CD8-positive, alpha-beta memory T cell (primary cell): ENCODE measurements at places on chromosomes 7 and 10. TPM values are rescaled to one million over a fixed set of nuclear protein-coding genes. Genes with fewer than 3 reads are reported as not detected.

The FUOM gene
- polyA plus RNA-seq = 22.9 TPM

The OR2A1 gene
- polyA plus RNA-seq = not detected

The THNSL1 gene
- polyA plus RNA-seq = 4.1 TPM

The CFAP46 gene
- not detected for polyA plus RNA-seq

The NOS3 gene
- 5.2 TPM for polyA plus RNA-seq

The GPNMB gene
- polyA plus RNA-seq = not detected

The CDHR1 gene
- polyA plus RNA-seq = 1.4 TPM

The GNAT3 gene
- not detected for polyA plus RNA-seq

The FGFBP3 gene
- 3.4 TPM for polyA plus RNA-seq

The PPP1R9A gene
- not detected for polyA plus RNA-seq

The NYAP1 gene
- polyA plus RNA-seq = not detected

The TMEM229A gene
- polyA plus RNA-seq = not detected

The CHN2 gene
- 30.4 TPM for polyA plus RNA-seq

The ELMO1 gene
- 65.6 TPM for polyA plus RNA-seq

The LDB3 gene
- not detected for polyA plus RNA-seq

The SLC13A4 gene
- not detected for polyA plus RNA-seq

The CYP2W1 gene
- not detected for polyA plus RNA-seq

The IFIT1 gene
- polyA plus RNA-seq = 4.1 TPM

The LOXL4 gene
- polyA plus RNA-seq = 0.43 TPM

The HMX3 gene
- not detected for polyA plus RNA-seq

The DPP6 gene
- polyA plus RNA-seq = not detected

The MLXIPL gene
- not detected for polyA plus RNA-seq

The TUBB8 gene
- not detected for polyA plus RNA-seq

The GNAI1 gene
- polyA plus RNA-seq = 3.8 TPM

The SNCG gene
- not detected for polyA plus RNA-seq

The TAC1 gene
- polyA plus RNA-seq = not detected

The NAT16 gene
- polyA plus RNA-seq = not detected

The FAM25A gene
- not detected for polyA plus RNA-seq

The PTPN20 gene
- 1.3 TPM for polyA plus RNA-seq

The HOXA1 gene
- polyA plus RNA-seq = 0.75 TPM

The SH2D4B gene
- not detected for polyA plus RNA-seq

The GALNT17 gene
- not detected for polyA plus RNA-seq

The KIFBP gene
- polyA plus RNA-seq = 5.2 TPM

The HABP2 gene
- polyA plus RNA-seq = not detected

The OR13A1 gene
- polyA plus RNA-seq = 0.29 TPM

The DNAJB6 gene
- polyA plus RNA-seq = 147 TPM

The NUPR2 gene
- polyA plus RNA-seq = not detected

The PIK3CG gene
- 31.0 TPM for polyA plus RNA-seq

The CARD11 gene
- 40.9 TPM for polyA plus RNA-seq

The SFTPA1 gene
- not detected for polyA plus RNA-seq

The SLC16A9 gene
- not detected for polyA plus RNA-seq

The IQUB gene
- polyA plus RNA-seq = 0.08 TPM

The TEX47 gene
- not detected for polyA plus RNA-seq

The SPAM1 gene
- not detected for polyA plus RNA-seq

The SLC13A1 gene
- polyA plus RNA-seq = not detected

The GIMAP7 gene
- 861 TPM for polyA plus RNA-seq

The LAMB4 gene
- not detected for polyA plus RNA-seq

The CCDC136 gene
- polyA plus RNA-seq = 2.6 TPM

The OIT3 gene
- polyA plus RNA-seq = not detected

The NPC1L1 gene
- not detected for polyA plus RNA-seq

The SORCS3 gene
- polyA plus RNA-seq = not detected

The FLNC gene
- not detected for polyA plus RNA-seq

The CD36 gene
- not detected for polyA plus RNA-seq

The ZPBP gene
- not detected for polyA plus RNA-seq

The SPDYE2B gene
- polyA plus RNA-seq = 0.28 TPM
